LHCN-M2 (cell line): ENCODE measurements at places on chromosomes 7 and 10. TPM values are rescaled to one million over a fixed set of nuclear protein-coding genes. Genes with fewer than 3 reads are reported as not detected.

Gene PLXNA4
- not detected in 2 replicates for total RNA-seq

Gene GATA3
- total RNA-seq, result not detected in 2 replicates

Gene IMMP2L
- total RNA-seq, result 6.4 and 8.5 TPM in 2 replicates

Gene VSTM4
- total RNA-seq, result 0.23 and 0.64 TPM in 2 replicates

Gene AKR1B1
- total RNA-seq, result 126 and 146 TPM in 2 replicates
